NAMALWA (cell line): ENCODE measurements at places on chromosomes 2 and 18.

DNA sequence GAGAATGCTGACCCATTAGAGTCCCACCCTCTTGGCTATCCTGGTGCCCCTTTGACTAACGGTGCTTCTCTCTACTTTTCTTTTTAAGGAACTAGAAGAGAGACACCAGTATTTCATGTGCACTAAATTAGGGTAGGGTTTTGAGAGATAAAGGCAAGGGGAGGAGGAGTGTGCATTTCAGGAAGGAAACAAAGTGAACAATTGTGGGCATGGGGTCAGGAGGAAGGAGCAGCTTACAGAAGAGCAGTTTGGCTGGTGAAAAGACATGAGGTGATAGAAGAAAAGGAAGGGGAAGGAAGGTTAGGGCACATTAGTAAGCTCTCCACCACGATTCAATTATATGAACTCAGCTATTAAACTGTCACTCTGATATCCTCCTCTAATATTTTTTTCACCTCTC lies 105.8 kb upstream of the CTAGE1 start:
- no peak for DNase-seq

DNA sequence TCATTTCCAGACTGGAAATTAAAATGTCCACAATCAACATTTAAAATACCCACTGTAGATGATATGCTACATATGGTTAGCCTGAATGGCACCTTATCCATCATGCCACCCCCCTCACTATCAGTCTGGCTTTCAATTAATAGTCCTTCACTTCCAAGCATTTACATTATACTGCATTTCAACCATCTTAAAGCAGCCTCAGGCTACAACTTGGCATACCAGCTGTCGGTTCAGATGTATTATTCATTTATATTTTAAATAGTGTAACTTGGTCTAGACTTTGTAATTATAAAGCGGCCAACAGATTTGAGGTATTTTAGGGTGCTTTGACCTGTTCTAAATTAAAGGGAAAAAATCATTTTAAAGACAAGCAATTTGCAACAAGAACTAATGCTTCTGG lies 2.6 kb downstream of the GCG start:
- DNase-seq = no peak

- no peak for DNase-seq
Observed at GRCh38 chr18:2103299-2103698, 468.0 kb downstream of the METTL4 start.

DNA sequence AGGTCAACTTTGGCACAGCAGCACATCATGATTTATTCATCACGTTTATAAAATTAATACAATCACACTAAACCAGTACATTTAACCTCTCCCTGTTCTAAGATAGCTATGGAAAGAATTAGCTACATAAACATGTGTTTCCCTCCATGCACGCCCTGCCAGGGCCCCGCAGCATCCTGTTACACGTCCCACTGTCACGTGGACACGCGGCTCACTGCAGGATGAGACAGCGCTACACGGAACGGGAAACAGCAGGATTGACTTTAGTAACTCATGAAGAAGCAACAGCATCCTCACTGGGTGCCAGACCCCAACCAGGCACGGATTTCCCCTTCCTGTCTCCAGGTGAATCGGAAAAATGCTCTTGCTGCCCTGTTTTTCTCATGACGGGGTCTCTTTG lies 30.9 kb upstream of the SALL3 start:
- no peak for DNase-seq

DNA sequence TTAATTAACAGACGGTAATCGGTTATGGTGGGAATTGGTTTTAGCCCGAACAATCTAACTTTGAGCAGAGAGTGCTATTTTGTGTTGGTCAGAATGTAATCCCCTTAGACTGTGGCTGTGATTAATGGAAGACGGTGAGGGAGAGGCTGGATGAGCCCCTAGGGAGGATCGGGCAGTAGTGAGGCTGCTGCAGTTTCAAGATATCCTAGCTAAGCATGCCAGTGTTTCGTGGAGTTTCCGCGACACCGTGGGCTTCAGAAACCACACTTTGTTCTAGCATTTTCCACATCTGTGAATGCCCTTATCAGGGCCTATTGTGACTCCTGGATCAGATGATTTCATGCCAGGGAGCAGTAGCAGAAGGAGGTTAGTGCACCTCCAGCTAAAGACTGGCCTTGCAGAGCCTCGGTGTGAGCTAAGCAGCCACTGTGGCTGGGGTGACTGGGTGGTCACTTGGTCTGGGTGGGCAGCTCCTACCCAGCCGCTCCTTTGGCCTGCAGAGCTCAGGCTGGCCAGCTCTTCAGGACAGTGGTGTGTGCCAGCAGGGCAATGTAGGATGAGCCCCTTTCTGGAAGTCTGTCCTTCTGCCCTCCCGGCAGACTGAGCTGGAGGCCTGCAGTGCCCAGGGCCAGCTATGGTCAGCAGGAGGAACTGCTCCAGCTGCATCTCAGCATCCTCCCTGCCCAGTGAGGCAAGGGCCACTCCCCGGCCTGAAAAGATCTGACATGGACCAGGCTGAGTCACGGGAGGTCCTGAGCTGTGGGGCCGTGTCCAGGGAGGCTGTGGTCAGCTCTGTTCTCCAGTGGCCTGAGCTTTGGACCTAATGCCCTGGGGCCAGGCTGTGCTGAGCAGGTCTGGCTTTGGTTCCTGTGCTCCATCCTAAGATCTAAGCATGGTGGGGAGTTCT lies 142.6 kb upstream of the GPC1 start:
- DNase-seq = no peak

DNA sequence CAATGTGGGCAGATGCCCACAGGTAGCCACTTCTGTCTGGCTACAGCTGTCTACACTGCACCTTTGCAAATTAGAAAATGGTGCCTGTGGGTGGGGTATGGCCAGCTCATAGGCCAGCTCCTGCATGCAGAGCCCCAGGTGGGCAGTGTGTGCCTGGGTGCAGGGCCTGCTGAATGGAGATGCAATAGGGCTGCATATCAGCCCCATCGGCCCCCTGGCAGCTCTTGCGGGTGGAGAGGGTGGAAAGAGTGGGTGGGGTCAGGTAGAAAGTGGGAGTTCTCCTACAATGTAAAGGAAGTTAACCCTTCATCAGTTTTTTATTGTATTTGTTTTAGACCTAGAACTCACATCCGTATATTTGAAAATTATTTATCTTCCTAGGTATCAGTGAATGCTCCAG lies 37.1 kb downstream of the FBLN7 start:
- no peak for DNase-seq

- DNase-seq = no peak
Observed at GRCh38 chr18:6476190-6476589, 61.5 kb upstream of the L3MBTL4 start.

DNA sequence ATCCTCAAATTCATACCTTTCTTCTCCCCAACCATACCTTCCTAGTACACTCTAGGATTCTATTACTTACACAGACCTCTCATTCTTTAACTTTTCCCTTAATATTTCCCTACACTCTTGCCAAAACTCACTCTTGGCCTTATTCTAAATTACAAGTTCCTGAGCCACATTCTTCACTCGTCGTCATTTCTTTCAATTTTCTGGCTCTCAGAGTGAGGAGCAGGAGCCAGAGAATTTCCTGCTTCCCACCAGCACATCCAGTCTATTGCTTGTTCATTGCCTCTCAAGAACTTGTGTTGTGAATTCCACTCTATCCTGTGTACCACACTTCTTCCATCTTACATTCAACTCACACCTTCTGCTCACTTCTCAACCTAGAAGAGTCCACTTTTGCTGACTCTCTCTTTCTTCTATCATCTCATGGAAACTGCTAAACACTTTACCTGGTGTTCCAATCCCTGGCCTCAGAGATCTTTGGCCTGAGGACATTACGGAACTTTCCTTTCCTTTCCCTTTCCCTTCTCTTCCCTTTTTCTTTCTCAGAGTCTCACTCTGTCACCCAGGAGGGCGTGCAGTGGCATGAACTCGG lies 171.6 kb downstream of the PLCL1 start:
- DNase-seq = no peak

DNA sequence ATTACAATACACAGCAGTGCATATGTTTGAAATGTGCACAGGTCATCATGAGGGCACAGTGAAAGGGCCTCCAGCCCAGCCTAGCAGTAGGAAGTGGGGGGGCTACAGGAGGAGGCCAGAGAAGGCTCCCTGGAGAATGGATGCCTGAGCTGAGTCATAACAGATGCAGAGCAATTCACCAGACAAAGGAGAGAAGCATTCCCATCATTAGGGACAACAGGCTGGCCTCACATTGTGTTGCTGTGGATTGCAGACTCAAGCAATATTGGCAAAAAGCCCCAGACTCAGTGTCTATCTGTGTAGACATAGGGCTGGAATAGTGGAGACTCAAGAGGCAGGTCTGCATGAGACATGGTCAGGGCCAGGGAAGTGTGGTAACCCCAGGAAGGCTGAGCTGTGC lies 329.9 kb downstream of the DLGAP1 start:
- no peak for DNase-seq

DNA sequence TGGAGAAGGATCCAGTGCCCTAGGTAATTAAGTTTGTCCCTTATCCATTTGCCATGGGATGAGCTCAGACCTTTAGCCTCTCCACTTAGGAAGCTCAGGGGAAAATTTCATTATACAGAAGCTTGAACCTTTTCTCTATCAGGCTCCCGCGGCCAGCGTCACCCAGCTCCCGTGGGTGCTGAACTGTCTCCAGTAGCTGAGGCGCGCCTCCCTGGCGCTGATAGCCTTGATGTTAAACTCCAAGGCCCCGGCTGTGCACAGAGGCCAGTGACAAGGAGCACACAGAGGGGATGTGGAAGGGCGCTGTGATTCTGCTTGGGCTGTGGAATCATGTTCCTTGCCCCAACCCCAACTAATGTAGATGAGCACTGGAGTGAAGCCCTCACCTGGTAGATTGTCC lies 50.8 kb downstream of the NRP2 start:
- DNase-seq = no peak

- no peak for DNase-seq
Observed at GRCh38 chr2:191083540-191083939, 67.3 kb downstream of the STAT4 start.

DNA sequence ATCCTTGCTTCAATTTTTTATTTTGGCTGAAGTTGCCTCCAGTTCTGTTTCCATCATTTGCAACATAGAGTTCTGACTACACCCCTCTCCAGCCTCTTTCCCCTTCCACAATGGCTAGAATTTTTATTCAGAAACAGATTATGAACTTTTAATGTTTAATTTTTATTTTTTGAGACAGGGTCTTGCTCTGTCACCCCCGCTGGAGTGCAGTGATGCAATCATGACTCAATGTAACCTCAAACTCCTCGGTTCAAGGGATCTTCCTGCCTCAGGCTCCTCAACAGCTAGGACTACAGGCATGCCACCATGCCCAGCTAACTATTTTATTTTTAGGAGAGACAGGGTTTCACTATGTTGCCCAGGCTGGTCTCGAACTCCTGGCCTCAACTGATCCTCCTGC lies 2.8 kb downstream of the NTSR2 start:
- DNase-seq = no peak

DNA sequence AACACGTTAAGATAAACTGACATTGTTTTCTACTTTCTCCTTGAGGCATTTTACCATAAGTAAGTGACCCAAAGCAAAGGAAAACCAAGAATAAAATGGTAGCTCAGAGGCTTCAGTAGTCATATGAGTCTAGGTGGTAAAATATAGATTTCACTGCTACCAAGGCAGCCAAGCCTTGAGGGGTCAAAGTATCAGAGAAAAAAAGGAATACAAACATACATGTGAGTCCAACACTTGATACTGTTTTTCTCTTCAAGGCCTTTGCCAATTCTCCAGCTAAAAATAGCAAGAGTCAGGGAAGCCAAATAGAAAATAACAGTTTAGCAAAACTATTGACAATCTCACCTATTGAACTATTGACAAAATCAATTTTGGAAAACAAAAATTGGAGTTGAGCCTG lies 925.9 kb downstream of the BCL11A start:
- DNase-seq = no peak

GRCh38 chr18:9900699-9901098 lies 13.1 kb upstream of the VAPA start:
- no peak for DNase-seq

DNA sequence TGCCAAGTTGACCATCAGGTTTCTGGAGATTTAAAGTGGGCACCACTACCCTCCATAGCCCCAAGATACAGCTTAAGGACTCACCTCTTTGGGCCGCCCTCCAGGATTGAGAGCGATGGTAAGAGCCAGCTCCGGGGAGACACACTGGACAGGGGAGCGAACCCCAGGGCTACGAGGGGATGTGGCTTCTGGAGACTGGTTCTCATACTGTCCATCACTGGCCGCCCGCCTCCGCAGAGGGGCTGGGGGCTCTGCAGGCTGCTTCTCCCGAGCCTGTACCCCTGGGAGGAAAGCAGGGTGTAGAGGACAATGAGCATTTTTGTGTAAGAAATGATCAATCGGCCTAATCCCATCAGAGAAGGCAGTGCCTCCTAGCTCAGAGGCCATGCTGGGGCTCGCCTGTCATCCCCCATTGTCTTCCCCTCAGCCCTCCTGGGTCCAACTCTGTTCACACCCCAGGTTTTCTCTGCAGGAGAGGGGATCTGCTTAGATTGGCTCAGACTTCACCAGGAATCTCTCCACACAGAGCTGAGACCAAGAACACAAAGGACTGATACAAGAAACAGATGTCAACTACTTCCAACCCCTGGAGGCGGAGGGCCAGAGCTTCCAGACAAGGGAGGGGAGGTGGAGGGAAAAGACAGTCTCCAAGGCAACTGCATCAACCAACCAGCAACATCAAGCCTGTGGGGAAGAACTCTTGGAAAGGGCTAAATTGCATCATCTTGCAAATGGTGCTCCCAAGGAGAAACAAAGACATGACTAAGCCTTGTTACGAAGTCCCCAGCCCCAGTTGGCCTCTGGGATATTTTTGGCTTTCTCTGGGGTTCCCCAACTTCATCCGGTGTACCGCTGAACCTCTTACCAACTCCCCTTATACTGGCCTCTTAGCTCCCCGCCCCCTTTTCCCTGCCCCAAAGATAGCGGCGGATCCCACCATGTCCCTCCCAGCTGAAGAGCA lies 166.6 kb downstream of the TNS1 start:
- DNase-seq = no peak

DNA sequence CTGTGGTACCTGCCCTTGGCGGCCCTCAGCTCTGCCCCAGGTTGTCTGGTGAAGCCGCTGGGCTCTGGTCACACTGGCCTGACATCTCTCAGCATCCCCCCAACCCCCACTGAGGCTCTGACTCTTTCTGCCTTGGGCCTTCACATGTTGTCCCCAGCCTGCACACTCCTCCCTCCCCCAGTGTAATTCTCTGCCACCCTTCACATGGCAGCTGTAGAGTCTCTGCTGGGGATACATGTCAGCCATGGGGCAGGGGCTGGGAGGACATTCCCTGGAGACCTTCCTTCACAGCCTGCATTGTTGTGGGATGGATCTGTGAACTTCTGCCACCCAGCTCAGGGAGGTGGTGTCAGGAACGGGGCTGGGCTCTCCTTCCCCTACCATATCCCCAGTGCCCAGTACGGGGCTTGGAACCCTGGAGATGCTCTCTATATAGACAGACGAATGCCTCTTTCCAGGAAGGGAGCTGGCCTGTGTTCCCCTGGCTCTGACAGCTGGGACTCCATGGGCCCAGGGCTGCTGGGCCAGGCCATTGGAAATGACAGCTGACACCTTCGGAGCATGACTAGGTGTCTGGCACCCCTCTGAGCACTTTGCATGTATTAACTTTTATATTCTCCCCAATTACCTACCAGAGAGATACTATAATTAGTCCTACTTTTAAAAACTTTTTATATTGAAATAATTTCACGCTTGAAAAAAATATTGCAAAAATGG lies 151.5 kb downstream of the INHBB start:
- DNase-seq = no peak

GRCh38 chr2:232979871-232980461 lies 33.1 kb downstream of the NGEF start:
- no peak for DNase-seq

GRCh38 chr2:108145557-108146326 lies 94.0 kb upstream of the SULT1C3 start:
- no peak for DNase-seq

GRCh38 chr2:101844055-101844635 lies 146.6 kb downstream of the MAP4K4 start:
- DNase-seq = no peak
